D721Med (cell line): ENCODE measurements at places on chromosomes 16 and 17.

DNA sequence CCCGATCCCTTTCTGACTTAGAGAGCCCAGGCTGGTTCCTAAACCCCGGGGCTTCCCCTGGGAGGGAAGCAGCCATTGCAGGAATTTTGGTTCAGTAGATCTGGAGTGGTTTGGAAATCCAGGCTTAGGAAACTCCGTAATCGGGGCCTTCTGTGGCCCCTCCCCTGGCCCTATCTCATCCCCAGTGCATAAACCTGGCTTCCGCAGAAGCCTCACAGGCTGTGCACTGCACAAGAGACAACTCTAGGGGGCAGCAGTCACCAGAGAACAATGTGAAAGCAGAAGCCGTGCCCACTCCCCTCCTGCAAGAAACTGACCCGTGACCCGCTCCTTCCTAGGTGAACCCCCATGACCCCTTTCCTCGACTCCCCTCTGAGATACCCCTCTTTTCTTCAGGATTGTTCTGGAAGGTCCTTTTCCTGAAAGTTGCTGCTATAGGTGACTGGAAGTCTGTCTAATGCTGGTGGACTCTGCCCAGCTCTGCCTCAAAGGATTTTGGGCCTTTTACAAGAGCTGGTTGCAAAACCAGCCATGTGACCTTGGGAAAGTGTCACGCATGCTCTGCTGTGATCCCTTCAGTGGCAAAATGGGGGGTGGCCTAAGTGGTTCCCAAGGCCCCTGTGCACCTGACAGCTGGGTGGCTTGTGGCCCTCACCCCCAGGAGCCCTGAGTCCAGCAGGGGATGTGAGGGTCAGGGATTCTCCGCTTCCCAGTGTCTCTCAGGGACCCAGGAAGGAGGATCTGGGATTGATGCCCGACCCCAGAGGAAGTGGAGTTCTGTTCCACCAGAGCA lies 14.4 kb downstream of the GUCY2D start:
- no peak for DNase-seq

GRCh38 chr16:3321816-3322215 lies 16.5 kb downstream of the ZNF75A start:
- DNase-seq = no peak

DNA sequence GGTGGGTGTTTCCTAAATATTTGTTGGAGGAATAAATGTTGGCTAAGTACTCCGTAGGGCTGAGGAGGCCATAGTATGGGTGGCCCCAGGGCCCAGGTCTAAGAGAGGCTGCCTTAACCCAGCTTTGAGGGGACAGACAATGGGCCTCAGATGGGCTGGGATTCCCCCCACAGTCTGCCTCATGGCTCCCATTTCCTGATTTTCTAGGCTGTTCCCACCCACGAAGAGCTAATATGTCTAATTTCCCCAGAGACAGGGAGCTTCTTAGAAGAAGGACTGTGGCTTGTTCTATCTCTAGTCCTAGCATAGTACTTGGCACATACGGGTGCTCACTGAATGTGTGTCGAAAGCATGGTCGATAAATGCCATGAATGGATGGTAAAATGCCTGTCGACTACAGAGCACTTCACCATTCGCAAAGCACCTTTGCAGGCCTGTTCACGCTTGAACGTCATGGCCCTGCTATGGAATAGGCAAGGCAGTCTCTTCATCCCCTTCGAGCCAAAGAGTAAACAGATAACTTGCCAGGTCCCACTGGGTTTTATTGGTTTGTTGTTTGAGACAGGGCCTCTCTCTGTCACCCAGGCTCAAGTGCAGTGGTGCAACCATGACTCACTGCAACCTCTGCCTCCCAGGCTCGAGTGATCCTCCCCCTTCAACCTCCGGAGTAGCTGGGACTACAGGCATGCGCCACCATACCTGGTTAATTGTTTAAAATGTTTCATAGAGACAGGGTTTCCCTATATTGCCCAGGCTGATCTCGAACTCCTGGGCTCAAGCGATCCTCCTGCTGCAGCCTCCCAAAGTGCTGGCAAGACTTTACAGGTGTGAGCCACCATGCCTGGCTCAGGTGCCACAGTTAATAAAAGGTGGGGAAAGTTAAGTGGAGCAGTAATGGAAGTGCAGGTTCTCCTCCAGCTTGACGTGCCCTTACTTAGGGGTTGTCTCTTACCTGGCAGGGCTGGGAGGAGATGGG lies 9.7 kb downstream of the CHAD start:
- DNase-seq = no peak

DNA sequence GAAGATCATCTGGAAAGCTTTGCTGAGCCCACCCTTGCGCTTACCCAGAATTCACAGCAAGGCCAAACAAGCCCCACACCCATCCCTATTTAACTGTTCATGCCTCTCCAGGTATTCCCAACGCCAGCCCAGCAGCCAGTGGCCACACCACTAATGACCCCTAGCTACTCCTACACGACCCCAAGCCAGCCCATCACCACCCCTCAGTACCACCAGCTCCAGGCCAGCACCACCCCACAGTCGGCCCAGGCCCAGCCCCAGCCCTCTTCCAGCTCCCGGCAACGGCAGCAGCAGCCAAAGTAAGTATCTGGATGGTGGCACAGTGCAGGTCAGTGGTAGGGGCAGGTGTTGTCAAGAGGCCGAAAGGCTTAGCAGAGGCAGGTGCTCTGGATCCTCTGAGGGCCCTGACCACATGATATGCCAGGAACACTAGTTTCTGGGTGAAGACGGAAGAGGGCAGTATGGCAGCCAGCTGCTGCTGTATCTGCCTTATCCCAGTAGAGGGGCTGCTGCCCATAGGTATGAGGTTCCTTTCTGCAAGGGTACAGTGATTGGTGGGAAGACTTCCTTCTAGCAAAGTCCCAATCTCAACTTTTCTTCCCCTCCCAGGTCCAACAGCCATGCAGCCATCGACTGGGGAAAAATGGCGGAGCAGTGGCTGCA lies 10.7 kb downstream of the PROCA1 start:
- DNase-seq = no peak

- DNase-seq = no peak
Measured at GRCh38 chr16:27759967-27760788, 210.2 kb downstream of the KATNIP start.

DNA sequence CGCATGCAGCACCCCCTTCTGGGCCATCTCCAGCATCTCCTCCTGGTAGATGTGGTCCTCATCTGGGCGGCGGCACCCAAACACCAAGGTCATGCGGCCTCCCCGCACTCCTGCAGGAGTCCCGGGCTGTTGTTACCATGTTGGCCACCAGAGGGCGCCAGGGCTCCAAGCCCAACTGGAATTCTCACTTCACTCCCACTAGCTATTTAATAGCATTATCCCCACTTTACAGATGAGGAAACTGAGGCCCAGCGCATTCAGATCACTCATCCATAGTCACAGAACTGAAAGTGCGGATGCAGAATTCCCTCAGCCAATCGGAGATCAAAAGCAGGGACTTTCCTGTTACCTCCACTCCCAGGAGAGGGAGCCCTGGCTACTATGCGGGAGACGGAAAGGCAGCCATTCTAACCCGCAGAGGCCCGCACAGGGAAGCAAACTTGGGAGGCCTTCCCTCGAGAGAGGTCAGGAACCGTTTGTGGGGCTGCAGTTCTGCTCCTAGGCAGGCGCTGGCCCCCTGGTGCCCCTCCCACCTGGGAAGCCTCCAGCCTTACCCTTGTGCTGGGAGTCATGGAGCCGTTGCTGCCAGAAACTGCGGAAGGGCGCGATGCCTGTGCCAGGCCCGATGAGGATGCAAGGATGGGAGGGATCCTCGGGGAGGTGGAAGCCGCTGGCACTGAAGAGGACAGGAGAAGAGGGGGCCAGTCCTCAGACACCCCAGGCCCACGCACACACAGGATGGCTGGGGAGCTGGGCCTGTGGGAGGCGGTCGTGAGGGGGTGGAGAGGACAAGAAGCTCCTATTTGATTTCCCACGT lies 40.1 kb downstream of the NOS2 start:
- peak; percentile 58 for DNase-seq

DNA sequence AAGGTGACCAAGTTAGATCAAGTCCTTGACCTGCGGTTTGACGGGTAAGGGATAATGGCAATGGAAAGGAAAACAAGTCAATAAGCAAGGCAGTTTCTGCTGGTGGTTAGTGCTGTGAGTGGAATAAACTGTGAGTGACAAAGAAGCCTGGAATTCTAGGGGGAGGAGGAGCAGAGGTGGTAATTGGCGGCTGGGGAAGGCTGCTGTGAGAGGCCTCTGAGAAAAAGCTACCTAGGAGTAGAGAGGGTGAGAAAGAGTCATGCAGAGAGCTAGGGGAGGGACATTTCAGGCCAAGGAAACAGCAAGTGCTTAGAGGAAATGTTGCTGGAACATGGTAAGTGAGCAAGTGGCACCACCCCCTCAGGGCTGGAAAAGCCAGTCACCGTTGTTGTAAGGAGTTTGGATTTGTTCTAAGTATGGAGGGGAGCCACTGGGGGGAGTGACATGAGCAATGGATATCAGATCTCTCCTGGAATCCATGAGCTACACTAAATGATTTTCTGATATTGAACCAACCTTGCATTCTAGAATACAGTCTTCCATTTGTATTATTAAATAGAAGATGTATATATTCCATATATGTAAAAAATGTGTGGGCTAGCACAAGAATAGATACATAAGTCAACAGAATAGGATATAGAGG lies 6.7 kb downstream of the NLRC3 start:
- no peak for DNase-seq

- no peak for DNase-seq
Measured at GRCh38 chr16:383326-384051, 1.7 kb upstream of the PGAP6 start.

GRCh38 chr17:970364-970763 lies 9.2 kb downstream of the NXN start:
- no peak for DNase-seq

GRCh38 chr16:970766-971581 lies at the start of gene LMF1:
Gene LMF1 (minus strand): TSS chr16:970984. CDS start chr16:970980, 4 bp downstream.
- DNase-seq = peak; percentile 92

- no peak for DNase-seq
Measured at GRCh38 chr16:84020353-84020752, 22.2 kb downstream of the SLC38A8 start.

GRCh38 chr17:38338535-38338934 lies 5.2 kb downstream of the GPR179 start:
- no peak for DNase-seq

DNA sequence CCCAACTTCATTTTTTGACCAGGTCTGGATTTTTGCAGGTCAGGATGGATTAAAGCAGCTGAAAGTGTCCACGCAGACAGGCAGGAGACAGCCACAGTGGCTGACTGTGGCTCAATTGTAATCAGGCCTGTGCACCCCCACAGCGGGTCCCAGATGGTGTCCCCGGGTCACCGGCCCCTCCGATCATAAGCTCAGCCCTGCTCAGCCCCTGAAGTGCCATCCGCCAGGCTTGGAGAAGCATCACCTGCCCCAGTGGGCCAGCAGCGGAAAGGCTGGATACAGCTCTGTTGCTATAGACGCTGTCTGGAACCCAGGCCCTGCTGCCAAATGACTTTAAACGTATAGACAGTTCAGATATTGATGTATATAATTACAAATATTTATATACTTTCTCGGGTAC lies 60.6 kb downstream of the RPH3AL start:
- no peak for DNase-seq

- no peak for DNase-seq
Measured at GRCh38 chr17:49708515-49709183, 885 bp upstream of the SLC35B1 start.

GRCh38 chr17:83026311-83026811 lies 53.0 kb upstream of the METRNL start:
- no peak for DNase-seq

GRCh38 chr17:34398990-34399389 lies 36.0 kb upstream of the CCL1 start:
- no peak for DNase-seq

- DNase-seq = no peak
Measured at GRCh38 chr17:1882836-1883235, 53.0 kb downstream of the RPA1 start.

GRCh38 chr16:61885343-61885742 lies 150.9 kb downstream of the CDH8 start:
- DNase-seq = no peak

GRCh38 chr17:57511475-57512123 lies 233.5 kb downstream of the CCDC182 start:
- DNase-seq = no peak

DNA sequence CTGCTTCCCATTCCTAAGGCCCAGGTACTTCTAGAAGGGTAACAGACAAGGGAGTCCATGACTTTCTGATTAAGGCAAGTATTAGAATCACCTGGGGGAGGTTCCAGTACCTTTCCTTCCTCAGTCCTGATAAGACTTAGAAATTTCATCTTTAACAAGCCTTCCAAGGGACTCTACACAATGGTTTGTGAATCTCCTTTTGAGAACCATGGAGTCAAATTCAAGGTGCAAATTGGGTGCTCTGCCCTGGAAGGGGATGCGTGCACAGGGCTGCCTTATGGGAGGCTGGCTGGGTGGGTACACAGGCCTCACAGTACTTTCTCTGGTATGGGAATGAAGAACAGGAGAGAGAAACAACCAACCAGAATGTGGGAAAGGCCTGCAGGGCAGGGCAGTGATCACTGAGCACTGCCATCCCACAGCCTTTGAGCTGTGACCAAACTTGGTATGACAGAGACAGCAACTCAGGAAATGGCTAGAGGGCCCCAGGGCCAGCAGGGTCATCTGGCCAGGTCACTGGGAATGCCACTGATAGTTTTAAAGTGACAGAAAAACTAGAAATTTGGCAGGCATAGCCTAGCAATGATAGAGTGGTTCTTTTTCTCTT lies 3.6 kb upstream of the TMIGD1 start:
- DNase-seq = no peak

- no peak for DNase-seq
Measured at GRCh38 chr17:32497431-32498205, 10.8 kb downstream of the CDK5R1 start.

GRCh38 chr16:53817117-53817755 lies 113.3 kb downstream of the FTO start:
- no peak for DNase-seq

GRCh38 chr16:11990702-11991390 lies 14.3 kb downstream of the SNX29 start:
- DNase-seq = no peak

DNA sequence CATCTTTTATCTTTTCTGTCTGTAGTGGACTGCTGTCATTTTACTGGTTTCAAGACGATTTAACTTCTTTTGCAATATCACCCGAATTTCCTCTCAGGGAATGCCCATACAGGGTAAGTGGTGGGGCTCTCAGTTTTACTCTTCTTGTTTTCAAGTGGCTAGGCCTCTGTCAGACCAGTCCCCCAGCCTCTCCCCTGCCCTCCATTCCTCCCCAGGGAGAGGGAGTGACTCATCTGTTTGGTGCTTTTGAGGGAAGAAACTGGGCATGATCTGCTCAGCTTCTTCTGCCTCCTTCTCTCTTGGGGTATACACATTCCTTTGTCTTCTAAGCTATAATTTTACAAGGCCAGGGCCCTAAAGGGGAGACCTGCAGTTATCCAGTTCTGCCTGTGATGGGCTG lies 332.0 kb downstream of the CBLN1 start:
- no peak for DNase-seq

- peak; percentile 8 for DNase-seq
Measured at GRCh38 chr17:40366861-40367518, 2.5 kb upstream of the GJD3 start.

DNA sequence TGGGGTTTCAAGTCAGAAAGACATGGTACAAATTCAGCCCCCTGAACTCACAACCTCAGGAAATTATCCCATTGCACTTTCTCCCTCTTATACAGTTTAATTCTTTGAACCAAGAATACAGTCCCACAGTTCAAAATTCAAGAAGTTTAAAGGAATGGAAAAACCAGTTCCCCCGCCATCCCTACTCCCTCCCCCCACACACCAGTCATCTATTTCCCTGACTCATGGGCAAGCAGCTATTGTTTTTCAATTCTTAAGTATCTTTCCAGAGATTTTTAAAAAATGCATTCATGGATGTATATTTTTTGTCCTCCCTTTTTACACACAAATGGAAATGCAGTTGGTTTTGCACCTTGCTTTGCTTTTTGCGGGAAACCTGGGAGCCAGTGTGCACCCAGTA lies 7.3 kb downstream of the SYCE1L start:
- no peak for DNase-seq
